ENCODE measurements at places on chromosomes 1 and 21.

DNA sequence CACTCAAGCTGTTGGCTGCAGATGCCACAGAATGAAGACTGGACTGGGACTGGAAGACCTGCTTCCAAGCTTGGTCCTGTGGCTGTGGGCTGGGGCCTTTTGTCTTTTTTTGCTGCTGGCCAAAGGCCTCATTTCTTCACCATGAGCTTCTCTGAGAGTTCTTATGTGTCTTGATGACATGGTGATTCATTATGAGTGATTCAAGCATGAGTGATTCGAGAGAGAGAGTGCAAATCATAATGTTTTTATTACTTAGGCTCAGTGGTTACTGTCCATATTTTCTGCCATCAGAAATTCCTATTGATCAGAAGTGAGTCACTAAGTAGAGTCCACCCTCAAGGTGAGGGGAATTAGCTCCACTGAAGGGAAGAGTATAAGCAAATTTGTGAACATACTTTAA, 94.0 kb downstream of the PCP4 start:
- no peak for DNase-seq

- no peak for DNase-seq
Measured at GRCh38 chr1:235876402-235876841, 9.7 kb upstream of the LYST start.

- DNase-seq, result no peak
Measured at GRCh38 chr1:68916221-68916902, 419.5 kb upstream of the DEPDC1 start.

DNA sequence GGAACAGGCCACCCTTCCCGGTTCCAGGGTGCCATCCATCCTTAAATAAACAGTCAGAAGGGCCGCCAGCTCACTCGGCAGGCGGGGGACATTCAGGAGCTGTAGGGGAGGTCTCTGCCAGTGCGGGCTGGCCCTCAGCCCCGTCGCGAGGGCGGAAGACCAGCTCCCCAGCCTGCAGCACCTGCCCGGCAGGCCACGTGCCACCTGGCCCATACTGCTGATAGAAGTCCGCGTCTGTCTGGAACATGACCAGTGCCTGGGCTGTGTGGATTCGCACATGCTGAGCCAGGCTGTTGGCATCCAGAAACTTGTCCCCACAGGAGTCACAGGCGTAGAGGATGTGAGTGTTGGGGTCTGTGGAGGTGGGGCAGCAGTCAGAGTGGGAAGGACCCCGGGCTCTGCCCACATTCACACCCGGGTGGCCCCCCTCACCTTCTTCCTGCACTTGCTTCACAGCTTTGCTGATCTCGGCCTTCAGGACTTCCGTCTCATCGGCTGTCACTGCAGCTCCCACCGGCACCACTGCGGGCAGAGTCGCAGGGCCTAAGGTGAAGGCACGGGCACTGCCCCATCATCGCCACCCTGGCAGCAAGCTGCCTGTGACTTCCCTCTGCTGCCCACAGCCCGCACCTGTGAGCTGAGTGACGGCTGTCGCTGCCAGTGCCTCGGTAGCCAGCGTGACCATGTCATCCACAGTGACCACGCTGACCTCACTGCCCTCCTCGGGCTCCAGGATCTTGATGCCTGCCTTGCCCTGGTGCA, 33.8 kb downstream of the ZBTB17 start:
- no peak for DNase-seq

- DNase-seq, result no peak
Measured at GRCh38 chr1:169041366-169041765, 65.1 kb upstream of the ATP1B1 start.
